Stimulated activated CD4-positive, alpha-beta T cell treated with anti-CD3 and anti-CD28 coated beads, Interleukin-12 subunit alpha, Interleukin-12 subunit beta, amount 100 ng/mL, for 24 hours (primary cell): ENCODE measurements at places on chromosomes 2 and 18.

DNA sequence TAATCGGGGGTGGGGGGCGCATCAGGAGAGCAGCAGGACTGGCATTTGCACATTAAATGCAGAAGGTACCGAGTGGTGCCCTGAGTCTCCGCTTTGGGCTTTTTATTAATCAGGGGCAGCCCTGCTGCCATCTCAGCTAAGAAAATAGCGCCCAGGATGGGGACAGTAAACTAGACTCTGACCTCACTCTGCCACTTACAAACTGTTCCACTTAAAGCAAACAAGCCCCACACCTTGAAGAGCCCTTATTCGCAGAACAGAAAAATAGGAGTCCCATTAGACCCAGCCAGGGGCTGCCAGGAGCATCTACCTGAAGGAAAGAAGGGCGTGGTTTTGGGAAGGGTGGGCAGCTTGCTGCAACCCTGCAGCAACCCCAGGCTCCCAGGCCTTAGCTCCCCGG lies 165.3 kb downstream of the TNS1 start:
- no peak for DNase-seq

GRCh38 chr2:29706171-29706720 lies 215.1 kb downstream of the ALK start:
- no peak for DNase-seq

GRCh38 chr2:135826544-135826943 lies 10.4 kb downstream of the LCT start:
- no peak for DNase-seq

DNA sequence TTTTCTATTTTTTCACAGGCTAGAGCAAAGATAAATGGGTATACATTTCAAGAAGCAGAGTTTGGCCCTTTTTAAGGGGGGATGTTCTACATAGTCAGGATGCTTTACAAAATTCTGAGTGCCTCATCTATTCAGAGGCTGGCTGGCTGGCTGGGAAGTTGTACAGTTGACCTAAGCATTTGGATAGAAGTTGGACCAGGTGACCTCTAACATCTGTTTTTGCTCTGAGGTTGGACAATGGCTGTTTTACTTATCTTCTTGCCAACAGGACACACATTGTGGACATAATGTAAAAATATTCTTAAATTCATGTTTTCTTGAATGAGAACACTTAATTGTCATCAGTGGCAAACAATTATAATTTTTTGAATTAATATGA lies 205.4 kb downstream of the PTPRM start:
- DNase-seq = no peak

- no peak for DNase-seq
Measured at GRCh38 chr2:57809230-57809629, 237.4 kb upstream of the VRK2 start.

GRCh38 chr2:138335036-138335435 lies 166.5 kb upstream of the SPOPL start:
- no peak for DNase-seq

DNA sequence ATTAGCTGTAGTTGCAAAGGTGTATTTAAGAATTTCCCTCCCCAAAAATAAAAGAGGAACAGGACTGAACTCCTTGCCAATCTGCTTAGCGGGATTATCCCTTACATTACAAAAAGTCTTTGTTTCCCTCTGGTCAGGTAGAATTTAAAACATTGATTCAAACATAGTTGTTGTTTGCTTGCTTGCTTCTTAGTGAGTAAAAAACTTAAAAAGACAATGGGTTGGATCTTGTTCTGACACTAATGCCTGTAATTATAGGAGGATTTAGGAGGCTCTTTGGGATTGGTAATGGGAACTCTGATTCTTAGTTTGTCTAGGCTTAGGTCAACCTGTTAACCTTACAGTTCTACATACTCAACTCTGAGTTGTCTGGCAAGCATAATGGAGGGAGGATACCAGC lies 3.7 kb upstream of the CEBPZOS start:
- DNase-seq = no peak

- DNase-seq = no peak
Measured at GRCh38 chr18:31454066-31454708, 6.6 kb downstream of the DSG3 start.

DNA sequence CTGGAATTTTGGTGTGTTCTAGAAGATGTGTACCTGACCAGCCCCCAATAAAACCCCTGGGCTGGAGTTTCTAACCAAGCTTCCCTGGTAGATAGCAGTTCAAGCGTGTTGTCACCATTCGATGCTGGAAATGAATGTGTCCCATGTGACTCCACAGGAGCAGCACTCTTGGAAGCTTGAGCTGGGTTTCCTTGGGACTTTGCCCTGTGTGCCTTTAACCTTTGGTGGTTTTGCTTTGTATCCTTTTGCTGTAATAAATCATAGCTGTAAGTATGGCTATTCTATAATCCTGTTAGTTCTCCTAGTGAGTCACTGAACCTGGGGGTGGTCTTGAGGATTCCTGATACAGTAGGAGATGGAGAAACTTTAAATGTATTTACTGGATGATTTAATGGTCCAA lies 65.2 kb downstream of the KLHL14 start:
- no peak for DNase-seq

DNA sequence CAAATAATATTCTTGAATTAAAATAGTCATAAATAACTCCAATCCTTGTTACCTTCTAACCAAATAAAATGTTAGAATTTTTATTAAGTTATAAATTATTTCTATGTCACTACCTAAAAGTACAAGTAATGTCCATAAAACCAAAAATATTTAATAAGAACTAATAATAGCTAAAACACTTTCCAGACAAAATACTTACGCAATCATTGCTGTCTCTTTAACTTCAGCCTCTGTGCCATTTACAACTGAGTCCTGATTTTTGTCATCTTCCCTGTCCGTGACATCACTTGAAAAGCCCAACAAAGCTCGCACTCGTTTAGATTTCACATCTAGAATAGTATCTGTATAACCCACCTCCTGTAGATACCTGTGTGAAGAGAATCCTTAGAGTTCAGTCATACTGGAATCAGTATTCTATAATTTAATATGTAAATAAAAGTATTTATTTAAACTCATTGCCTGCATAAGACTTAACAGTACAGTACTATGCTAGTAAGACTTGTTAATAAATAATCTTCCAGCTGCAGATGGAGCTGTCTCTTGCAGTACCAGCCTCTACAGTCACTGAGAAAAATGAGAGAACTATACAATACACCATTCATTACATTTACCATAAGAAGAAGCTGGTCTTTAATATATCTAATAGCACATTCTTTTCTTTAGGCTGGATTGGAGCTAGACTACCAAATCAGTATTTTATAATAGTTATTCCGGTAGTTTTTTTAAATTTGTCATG lies 63.8 kb downstream of the STRN start:
- DNase-seq = no peak

GRCh38 chr2:225276207-225276606 lies 123.3 kb upstream of the NYAP2 start:
- no peak for DNase-seq

DNA sequence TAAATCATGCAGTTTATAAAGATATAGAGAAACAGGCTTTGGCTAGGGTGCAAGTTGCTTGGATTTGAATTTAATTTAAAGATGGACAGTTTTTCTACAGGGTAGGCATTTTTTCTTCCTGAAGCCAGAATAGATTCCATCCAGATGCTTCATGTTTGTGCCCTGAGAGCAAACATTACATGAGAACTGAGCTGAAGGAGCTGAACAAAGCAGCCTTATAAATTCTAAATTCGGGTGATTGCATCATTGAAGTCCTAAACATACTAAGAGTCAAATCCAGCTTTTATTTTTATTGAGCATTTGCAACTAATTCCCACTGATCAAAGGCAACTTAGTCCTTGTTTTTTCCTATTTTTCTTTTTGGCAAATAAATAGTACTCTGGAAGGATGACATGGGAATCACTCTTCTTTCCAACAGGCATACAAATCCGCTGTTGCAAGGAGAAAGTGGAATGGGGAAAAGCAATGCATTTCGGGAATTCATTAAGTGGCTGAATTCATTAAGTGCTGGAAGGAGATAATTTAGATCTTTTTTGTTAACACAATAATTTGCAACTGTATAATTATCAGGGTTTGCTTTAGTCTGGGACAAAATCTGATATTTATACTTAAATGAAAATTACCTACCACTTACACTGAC lies 828.0 kb downstream of the SLC4A3 start:
- DNase-seq = no peak

DNA sequence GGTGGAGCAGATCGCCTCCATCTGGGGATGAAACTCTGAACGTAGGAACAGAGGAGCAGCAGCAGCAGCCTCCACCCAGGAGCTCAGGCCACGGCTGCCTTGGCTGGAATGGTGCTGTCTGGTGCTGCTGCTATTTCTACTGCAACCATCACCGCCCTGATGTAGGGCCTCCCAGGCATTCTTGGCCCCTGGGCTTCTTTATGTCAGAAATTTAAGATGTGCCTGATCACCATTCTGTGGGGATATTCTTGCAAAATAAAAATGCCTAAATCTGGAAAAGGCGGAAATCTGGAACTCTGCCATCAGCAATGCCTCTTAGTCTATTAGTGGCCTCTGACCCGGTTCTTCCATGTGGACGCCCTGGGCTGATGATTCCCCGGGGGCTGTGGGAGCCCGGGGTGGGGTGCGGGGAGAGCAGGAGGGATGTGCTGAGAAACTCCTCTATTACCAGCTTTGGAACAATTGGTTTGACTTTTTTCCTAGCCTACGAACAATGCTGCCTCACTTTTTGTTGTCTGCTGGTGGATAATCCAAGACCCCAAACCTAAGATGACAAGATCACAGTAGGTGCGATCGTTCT lies 47.2 kb downstream of the FAM124B start:
- DNase-seq = no peak

- DNase-seq = no peak
Measured at GRCh38 chr2:8453904-8454302, 228.0 kb upstream of the ID2 start.

GRCh38 chr18:36402765-36403396 lies 105.4 kb downstream of the FHOD3 start:
- DNase-seq = no peak

- no peak for DNase-seq
Measured at GRCh38 chr2:209788925-209789324, 17.3 kb downstream of the UNC80 start.

DNA sequence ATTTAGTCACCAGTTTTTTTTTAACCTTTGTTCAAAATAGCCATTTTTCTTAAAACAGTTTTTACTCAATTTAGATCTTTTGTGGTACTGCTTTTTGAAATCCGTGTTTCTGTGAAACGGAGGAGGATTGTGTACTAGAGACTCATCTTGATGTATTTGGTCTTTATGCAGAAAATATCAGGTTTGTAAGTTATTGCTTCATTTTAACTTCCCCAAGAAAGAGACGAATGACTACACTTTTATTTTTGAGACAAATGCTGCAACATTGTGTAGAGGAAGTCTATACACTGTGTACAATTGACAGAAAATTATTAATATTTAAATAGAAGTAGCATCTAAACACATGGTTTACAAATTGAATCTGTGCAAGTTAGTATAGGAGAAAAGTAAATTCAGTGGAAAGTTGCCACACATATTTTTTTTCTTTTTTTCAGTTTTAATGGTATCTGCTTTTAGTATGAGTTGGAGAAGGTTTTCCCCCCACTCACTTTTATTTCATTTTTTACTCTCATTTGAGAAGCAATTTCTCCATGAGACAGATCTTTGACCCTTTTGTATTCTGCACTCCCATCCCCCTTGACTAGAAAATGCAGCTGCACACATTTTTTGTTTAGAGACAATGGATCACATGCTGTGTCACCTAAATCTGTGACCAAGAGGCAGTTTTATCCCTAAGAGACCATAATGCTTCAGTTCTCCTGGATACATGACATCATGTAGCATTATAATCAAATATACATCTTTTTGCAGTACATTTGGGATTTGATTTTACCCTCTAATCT lies 200.8 kb upstream of the STON1 start:
- DNase-seq = no peak

DNA sequence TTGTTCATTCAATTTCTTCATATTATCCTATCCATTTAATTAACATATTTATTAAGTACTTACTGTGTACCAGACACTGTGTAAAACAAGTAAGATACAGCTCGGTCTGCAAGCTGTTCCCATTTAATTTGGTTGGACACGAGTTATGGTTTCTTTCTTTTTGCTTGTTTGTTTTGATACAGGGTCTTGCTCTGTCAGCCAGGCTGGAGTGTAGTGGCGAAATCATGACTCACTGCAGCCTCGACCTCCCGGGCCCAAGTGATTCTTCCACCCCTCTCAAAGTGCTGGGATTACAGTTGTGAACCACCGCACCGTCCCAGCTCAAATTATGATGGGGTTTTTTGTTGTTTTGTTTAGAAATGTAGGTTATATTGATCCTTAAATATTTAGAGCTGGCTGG lies 9.0 kb downstream of the CYBRD1 start:
- DNase-seq = no peak

GRCh38 chr2:177726931-177727348 lies 334.4 kb downstream of the AGPS start:
- DNase-seq = no peak

DNA sequence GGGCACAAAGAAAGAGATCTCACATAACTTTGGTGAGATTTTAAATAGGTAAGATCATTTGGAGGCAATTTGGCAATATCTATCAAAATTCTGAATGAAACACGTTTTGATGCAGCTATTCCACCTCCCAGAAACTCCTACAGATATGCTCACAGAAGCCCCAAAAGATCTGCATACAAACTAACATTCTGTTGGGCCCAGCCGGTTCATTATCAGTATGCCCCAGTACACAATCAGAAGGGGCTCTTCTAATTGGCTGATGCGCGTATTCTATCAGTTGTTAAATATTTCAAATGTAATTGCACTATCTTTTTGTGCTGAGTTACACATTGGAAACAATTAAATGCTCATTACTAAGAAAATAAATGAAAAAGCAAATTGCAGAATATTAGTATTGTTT lies 7.1 kb upstream of the TGIF1 start:
- no peak for DNase-seq

GRCh38 chr18:65298422-65298821 lies 452.4 kb upstream of the CDH7 start:
- no peak for DNase-seq

DNA sequence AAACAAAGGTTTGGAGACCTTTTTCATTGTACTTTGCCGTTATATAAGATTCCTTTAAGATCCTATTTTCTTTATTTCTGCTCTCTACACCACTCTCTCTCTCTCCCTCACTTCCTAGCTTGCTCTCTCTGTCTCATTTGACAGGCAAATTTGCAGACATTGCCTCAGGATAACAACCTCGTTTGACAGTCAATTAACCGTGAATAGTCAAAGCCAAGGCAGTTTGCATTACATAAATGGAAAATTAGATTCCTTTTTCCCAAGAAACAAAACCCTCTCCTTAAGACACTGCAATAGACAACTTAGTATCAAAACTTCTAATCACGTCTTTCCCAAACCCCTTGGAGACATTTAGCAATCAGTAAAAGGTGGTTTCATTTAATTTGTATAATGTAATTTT lies 7.4 kb downstream of the SKOR2 start:
- no peak for DNase-seq

GRCh38 chr2:233486778-233487552 lies 79.6 kb downstream of the USP40 start:
- no peak for DNase-seq

DNA sequence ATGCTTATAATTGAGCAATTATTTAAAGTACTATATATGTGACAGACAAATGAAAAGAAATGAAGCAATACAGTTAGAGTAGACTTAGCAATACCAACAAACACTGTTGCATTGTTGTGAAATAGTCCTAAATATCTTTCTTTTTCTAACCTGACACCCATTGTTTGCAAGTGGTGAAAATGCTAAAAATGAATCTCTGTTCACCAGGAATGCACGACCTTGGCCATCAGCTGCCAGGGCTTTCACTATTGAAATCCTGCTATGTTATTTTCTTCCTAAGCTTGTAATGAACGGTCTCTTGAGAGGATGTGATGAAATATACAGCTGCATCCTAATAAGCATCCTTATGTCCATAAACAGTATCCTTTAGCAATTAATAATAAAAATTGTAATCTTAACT lies 136.2 kb upstream of the MGAT5 start:
- no peak for DNase-seq

- DNase-seq = no peak
Measured at GRCh38 chr2:200507179-200507578, 2.7 kb downstream of the KCTD18 start.
